Foreskin fibroblast (primary cell): ENCODE measurements at places on chromosomes 16 and 17.

- no peak for DNase-seq
Measured at GRCh38 chr16:4345836-4346781, 5.0 kb downstream of the PAM16 start.

DNA sequence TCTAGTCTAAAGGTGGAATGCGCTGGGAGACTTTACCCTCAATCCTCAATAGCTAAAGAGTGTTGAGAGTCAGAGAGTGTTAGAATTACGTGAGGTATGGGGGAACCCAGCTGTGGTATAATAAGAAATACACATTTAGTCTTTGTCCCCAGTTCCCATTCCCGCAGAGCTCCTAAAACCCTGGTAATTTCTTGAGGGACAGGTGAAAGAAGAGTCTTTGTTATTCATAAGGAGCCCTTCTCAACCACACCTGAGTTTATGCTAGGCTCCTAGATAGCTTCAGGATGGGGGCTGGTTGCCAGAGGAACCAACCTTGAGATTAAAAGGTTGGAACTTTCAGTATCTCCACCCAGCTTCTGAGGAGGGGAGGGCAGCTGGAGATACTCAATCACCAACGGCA, 5.8 kb downstream of the ZNF18 start:
- no peak for DNase-seq

- DNase-seq, result no peak
Measured at GRCh38 chr17:284676-285355, 67.8 kb downstream of the RPH3AL start.

- no peak for DNase-seq
Measured at GRCh38 chr16:12349936-12350850, 373.7 kb downstream of the SNX29 start.

DNA sequence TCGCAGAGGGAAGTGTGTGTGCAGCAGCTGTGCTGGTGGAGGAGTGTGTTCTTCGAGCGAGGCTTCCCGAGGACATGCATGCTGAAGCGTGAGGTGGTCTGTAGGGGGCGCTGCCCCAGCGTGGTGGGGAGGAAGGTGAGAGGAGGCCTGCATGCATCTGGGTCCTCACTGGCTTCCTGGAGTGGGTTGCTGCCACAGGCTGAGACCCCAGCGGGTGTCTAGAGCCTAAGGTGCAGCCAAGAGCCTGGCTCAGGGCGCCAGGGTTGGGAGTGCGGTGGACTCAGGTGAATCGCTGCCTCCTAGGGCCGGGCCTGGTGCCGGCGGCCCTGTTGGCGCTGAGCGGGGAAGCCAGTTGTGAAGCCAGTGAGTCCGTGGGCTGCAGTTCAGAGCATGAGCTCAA, 7.5 kb upstream of the HSD3B7 start:
- DNase-seq, result peak; percentile 25

DNA sequence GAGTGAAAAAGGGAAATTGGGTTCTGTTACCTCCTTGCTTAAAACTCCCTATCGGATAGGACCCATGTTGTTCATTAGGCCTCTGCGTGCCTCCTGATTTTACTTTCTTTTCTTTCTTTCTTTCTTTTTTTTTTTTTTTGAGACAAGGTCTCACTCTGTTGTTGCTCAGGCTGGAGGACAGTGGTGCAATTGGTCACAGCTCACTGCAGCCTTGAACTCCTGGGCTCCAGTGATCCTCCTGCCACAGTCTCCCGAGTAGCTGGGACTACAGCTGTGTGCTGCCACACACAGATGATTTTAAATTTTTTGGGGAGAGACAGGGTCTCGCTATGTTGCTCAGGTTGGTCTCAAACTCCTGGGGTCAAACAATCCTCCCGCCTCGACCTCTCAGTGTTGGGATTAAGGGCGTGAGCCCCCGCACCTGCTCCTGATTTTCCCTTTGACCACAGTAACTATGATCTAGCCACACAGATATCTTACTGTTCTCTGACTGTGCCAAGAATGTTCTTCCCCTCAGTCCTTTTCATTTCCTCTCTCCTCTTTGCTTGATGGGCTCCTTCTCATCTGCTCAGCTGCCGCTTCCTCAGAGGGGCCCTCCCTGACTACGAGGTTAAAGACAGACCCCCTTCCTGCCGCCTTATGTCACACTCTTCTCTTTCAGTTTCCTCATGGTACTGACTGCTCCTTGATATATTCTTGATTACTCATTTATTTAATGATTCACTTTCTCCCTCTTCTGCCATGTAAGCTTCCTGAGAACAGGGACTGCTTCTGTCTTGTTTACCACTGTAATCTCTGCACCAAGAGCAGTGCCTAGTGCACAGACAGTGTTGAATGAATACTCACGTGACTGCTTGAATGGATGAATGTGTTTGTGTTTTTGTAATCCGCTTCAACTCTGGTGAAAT, 44.3 kb downstream of the LCMT1 start:
- DNase-seq, result no peak

- no peak for DNase-seq
Measured at GRCh38 chr17:77304746-77305473, 164.1 kb downstream of the SEC14L1 start.

- no peak for DNase-seq
Measured at GRCh38 chr17:60388742-60389141, 3.2 kb downstream of the USP32 start.

DNA sequence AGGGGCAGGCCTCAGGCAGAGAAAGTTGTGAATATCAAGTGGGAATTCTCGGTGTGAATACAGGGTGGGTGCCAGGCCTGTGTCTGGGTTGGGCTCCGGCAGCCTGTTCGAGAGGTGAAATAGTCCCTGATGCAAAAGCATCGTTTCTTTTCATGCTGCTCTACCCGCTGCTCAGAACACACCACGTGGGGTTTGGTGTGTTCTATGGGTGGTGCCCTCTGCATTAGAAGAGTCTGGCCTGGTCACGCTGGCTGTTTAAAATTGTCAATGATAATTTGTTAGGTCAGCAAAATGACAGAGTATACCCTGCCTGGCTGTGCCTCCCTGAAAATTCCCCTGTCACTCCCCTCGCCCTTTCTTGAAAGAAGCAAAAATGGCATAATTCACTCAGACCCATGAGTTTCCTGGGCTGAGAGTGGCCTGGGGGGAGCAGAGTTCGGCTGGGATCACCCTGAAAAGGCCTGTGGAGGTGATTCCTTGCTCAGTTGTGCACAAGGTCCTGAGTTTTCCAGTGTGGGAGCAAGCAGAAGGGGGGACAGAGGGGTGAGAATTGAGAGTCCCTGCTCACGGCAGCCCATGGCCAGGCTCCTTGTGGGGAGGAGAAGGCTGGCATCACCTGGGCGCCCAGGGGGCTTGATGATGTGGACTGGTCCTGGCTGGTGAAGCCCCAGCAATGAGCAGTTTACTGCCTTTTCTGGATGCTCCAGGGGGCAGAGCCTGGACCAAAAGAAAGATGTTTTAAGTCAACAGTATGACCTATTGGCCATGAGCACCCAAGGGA, 3.2 kb downstream of the CACNG5 start:
- DNase-seq, result no peak

GRCh38 chr16:87015021-87015420, 302.2 kb downstream of the C16orf95 start:
- DNase-seq, result no peak

DNA sequence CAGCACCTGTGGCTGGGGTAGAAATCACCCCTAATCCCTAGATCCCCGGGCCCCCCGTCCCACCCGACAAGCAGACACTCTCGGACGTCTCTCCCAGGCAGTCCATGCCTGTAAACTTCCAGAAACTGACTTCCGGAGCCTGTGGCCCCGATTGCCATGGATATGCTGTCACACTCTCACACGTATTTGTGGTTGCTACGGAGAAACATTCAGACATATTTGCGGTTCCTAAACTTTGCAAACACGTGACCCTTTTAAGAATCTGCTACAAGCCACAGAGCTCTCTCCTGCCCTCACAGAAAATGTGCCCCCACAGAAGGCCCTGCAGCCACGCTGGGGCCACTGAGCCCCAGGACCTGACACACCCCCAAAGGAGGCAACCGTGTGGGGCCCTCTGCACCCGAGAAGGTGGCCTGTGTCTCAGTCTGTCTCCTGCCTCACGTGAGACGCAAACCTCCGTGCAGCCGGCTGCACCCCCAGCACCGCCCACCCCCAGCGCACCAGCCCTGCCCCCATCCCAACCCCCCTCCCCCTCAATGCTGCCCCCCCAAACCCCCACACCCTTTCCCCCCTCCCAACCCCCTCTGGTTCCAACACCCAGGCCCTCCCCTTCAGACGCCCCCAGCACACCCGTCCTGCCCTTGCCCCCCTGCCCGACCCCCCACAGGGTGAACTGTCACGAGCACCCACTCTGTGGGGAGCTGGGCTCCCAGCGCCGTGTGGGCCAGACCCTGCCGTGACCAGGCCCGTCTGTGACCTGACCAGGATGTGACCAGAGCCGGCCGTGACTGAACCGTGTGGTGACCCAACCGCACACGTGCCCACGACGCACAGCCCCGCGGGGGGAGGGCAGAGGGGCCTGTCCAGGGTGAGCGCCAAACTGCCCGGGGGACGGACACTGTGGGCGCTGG, 66.3 kb upstream of the METRNL start:
- peak; percentile 78 for DNase-seq

- DNase-seq, result no peak
Measured at GRCh38 chr17:4766201-4766600, 5.5 kb upstream of the TM4SF5 start.

DNA sequence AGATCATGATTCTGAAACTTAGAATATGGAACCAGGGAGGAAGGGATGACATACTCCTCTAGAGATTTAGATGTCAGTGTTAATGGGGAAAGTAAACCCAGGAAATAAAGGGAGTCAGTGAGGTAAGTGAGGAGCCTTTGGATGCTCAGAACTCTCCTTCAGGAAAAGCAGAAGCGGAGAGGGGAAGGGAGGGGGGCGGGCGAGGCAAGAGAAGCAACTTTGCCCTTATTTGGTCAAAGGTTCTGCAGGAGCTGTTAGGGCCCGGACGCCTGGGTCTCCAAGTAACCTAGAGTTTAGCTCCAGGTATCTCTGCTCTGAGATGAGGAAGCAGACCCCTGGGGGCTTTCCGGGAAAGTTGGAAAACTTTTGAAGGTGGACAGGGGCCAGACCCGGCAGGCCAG, 1.3 kb downstream of the PFN1 start:
- no peak for DNase-seq

DNA sequence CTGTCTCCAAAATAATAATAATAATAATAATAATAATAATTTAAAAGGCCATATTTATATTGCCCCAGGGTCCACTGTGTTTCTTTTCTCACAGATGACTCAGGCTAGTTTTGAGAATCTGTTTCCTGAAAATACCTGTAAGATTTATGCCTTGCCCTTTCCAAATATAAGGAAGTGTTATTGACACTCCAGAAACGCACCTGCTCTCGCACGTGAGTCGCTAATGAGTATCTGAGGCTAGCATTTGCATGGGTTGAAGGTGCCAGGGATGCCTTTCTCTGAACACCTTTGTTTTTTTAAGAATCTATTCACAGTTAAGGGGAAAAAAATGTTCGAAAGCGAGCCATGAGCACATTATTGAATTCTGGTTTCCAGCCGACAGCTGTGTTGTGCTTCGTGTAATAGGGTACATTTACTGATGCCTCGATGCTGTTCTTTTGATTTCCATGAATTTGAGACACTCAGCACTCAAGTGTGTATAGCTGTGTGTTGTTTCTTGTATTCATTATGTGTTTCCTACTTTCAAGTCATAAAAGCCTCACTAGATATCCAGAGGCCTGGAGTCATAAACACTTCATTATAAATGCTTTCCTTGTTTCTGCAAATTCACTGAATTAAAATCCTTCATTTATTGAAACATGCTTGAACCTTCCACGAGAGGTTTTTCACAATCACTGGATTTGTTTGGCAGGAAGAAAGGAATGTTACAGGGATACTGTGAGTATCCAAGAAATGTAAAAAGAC, 45.0 kb upstream of the NOL11 start:
- no peak for DNase-seq

- no peak for DNase-seq
Measured at GRCh38 chr17:31251105-31251969, 45.7 kb downstream of the OMG start.

GRCh38 chr17:69254187-69254586, 25.6 kb upstream of the ABCA10 start:
- no peak for DNase-seq

DNA sequence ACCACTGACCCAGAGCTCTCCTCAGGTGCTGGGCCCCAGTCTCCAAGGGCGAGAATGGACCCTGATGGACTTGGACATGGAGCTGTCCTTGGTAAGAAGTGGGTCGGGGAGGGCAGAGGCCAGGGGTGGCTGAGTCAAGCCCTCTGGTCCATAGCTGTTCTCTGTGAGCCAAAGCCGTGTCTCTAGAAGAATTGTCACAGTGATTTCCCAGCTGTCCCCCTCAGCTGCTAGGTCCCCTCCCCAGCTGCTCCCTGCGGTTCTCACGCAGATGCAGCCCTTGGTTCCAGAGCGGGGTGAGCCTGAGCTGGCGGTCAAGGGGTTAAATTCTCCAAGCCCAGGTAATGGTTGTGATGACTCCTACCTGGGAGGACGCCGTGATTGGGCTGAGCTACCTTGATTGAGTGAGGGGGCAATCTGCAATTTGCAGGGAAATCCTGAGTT, 1.3 kb upstream of the NOL3 start:
- DNase-seq, result no peak

DNA sequence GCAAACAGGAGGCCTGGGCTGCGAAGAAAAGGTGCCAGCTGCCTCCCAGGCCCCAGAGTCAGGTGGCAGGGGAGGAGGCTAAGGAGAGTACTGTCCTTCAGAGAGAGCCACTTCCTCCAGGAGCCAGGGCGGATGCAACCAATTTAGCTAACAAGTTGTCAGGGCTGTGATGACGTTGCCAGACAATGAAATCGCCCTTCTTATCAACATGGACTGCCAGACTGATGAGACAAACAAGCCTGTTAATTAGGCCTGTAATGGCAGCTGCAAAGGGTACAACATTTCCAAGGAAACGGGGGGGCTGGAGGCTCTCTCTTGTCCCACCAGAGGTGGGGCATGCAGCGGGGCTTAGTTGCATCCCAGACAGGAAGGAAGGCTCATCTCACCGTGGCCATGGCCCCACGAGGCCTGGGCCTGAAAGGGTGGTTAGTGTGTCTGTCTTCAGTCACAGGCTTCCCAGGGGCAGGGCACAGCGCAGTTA, 111.8 kb downstream of the SDK2 start:
- no peak for DNase-seq

- no peak for DNase-seq
Measured at GRCh38 chr17:36641331-36641876, 40.0 kb downstream of the MRM1 start.

GRCh38 chr17:78124081-78124835, 4.3 kb downstream of the TMC6 start:
- no peak for DNase-seq

DNA sequence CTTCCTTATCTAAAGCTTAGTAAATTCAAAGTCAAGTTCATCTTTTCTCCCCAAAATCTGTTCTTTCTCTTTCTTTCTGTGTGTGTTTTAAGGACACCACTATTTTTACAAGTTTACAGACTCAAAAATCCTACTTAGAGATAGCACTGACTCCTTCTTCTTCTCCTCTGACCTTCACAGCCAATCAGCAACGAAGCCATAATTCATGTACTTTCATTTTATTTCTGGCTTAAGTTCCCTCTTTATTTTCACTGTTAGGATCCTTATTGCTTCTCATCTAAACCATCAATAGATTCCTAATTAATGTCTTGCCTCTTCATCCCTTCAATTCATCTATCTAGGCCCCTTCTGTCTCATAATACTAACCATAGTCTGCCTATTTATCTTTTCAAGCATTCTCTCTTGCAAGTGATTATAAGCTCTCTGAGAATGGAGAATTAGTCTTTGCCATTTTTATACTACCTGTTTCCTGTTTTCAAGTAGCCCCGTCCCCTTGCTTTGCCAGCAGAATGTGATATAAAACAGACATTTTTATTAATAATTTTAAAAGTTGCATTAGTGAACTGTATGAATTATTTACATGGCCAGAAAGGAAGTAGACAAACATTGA, 27.0 kb downstream of the CDC27 start:
- DNase-seq, result no peak

- DNase-seq, result no peak
Measured at GRCh38 chr16:51225878-51226277, 74.8 kb upstream of the SALL1 start.
